Naive thymus-derived CD8-positive, alpha-beta T cell (primary cell): ENCODE measurements at places on chromosomes 12 and 14.

- peak; percentile 18 for DNase-seq
These were observed 13.2 kb upstream of the ARF6 start for GRCh38 chr14:49879646-49880204.

- no peak for DNase-seq
These were observed 32.6 kb downstream of the NUAK1 start for GRCh38 chr12:106106061-106106566.

DNA sequence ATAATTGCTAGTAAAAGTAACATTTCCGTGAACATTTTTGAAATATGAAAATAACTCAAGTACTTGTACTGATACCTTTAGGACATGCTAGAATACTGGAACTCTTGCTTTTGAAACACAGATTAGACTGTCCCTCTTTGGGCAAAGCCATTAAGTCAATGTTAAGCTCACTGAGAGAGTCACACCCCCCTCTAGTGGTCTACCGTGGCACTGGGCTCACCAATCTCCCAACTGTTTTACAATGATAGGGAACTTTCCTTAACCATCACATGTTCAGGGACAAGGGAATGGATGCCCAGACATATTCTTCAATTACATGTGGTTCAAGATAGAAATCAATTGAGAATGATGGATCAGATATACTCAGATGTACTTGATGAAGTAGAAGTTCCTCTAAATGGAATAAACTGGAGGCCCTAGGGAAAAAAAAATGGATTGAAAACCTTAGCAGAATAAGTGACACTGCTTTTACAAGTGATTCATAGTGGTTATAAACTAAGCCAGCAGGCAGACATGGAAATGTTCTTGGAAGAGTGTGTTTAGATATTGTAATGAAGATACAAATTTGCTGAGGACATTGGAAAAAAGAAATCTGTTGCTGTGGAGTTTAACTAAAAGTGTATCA lies 17.8 kb downstream of the NANOG start:
- peak; percentile 45 for DNase-seq

GRCh38 chr14:51733147-51733546 lies 81.4 kb downstream of the FRMD6 start:
- DNase-seq: no peak

DNA sequence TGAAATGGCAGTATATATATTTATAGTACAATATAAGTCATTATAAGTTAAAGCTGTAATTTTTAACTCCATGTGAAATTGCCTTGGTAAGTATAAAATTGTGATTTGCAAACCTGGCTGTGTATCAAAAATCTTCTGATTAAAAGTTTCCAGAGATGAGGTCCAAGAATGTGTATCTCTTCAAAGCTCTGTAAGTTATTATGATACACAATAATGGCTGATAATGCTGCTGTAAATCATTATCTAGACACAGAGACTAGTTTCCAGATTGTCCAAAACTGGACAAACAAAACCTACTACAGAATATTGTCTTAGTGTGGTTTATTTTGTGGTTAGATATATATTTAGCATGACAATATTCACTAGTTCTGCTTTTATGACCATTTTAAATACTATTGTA lies 514.8 kb downstream of the SLC6A15 start:
- DNase-seq: no peak

GRCh38 chr14:90511252-90511651 lies 114.4 kb downstream of the CALM1 start:
- DNase-seq: no peak

- no peak for DNase-seq
These were observed 22.5 kb downstream of the LGALS3 start for GRCh38 chr14:55151601-55152000.

DNA sequence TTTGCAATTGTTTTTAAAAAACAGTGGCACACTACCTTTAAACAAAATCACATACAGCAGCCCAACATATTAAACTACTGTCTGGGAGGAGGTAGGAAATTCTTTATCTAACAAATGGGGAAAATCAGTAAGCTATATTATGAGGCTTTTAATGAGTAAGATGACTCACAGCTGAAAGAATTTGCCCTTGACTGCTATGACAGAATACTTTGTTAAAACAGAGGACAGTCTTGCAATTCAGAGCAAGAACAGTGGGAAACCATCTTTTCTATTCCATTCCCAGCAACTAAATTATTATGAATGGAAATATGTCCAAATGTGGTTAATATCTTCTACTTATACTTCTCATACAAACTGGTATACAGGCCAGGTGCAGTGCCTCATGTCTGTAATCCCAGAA lies 49.2 kb upstream of the SGPP1 start:
- no peak for DNase-seq

- DNase-seq: no peak
These were observed 54.4 kb upstream of the TMEM263 start for GRCh38 chr12:106901276-106901675.

DNA sequence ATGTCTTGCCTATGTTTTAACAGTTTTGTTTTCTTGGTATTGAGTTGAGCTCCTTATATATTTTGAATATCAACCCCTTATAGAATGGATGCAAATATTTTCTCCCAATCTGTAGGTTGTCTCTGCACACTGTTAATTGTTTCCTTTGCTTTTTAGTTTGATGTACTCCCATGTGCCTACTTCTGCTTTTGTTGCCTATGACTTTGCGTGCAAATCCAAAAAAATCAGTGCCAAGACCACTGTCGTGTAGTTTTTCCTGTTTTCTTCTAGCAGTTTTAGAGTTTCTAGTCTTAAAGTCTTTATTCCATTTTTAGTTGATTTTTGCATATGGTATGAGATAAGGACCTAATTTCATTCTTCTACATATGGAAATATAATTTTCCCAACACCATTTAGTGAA lies 28.8 kb downstream of the SENP1 start:
- DNase-seq: no peak

DNA sequence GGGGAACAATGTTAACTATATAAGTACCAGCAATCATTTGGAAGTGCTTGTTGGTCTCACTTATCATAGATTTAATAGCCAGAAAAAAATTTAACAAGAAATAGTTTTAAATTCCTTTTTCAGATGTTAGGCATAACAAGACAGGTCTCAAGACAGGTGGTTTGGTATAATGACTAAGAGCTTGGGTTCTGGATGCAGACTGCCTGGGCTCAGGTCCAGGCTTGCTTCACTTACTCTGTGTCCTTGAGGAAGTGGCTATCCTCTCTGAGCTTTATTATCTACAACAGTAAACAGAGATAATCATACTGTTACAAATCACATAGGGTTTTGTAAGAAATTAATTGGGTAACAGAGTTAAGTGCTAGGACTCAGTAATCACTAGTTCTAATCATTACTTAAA lies 338.0 kb upstream of the FLRT2 start:
- DNase-seq: no peak

DNA sequence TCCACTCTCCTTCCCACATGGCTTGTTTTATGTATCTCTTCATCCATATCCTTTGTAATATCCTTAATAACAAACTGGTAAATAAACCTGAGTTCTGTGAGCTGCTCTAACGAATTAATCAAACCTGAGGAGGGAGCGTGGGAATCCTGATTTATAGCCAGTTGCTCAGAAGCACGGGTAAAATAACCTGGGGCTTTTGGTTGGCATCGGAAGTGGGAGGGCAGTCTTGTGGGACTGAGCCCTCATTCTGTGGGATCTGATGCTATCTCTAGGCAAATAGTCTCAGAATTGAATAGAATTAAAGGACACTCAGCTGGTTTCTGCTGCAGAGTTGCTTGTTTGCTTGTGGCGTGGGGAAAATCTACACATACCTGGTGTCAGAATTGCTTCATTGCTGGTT lies 17.5 kb upstream of the LDHB start:
- DNase-seq: no peak

DNA sequence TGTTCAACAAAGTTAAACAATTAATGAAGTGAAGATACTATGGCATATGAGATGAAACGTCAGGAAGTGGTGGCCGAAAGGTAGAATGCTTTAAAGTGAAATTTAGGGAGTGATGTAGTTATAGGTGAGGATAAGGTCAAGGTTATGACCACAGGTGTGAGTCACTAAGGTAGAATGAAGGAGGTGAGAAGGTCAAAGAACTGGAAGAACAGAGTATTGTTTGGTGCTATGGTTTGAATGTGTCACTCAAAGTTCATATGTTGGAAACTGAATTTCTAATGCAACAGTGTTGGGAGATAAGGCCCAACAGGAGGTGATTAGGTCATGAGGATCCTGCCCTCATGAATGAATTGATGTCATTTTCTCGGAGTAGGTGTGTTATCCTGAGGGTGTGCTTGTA lies 293.6 kb downstream of the NELL2 start:
- DNase-seq: no peak

- DNase-seq: no peak
These were observed 93.4 kb upstream of the SLCO1C1 start for GRCh38 chr12:20601668-20602280.

DNA sequence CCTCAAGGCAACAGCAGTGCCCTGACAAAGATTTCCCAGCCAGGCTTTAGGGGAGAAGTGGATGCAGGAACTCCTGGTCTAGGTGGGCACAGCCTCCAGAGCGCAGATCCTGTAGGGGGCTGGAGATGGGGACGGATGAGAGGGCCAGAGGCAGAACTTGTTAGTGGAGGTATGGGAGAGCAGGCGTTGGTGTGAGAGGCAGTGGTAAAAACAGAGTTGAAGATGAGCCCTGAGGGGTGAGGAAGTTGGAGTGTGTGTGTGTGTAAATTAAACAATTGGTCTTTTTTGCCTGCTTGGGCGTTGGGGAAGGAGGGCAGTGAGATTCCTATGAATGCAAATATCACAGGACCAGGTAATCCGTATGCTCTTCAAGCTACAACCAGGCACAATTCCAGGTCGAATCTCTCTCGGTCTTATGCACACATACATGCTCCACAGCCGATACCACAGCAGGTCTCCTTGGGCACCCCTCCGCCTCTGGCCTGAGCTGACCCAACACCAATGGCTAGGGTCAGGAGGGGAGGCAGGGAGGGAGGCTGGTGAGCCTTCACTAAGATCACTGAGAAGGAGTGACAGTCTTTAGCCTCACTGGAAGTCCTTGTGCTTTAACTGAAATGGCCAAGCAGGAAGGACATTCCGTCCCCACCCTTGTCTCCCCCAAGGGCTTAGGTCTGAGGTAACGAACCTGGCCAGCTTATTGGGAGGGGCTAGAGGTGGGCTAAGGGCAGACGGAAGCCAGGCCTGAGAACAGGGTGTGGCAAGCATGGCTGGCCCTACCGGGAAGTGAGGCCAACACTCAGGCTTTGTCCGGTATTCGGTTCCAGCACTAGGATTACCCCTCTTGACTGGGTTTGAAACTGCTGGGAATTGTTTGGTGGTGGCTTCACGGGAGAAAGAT lies 1.5 kb upstream of the KRT7 start:
- DNase-seq: no peak

DNA sequence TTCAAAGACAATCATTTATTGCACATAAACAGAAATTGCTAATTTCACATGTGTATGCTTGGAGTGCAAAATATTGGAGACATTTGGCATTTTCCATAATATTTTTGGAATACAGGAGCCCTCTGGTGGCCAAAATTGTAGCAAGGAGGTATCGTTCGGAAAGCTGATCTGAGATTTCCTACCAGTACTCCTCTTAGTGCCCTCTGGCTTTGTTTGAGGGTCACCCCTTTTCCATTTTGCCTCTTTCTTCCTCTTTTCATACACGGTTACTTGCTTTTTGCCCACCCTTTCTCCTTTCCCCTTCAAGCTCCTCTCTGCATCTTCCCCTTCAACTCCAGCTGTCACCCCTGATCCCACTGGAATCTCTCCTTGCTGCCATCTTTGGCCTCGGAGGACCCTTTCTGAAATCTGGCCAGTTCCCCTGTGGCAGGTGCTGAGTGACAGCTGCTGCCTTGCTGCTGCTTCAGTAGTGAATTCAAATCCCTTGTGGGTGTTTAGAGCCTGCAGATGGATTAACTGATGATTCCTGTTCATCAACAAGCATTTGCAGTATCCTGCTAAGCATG lies 164.6 kb upstream of the PARP11 start:
- DNase-seq: no peak

DNA sequence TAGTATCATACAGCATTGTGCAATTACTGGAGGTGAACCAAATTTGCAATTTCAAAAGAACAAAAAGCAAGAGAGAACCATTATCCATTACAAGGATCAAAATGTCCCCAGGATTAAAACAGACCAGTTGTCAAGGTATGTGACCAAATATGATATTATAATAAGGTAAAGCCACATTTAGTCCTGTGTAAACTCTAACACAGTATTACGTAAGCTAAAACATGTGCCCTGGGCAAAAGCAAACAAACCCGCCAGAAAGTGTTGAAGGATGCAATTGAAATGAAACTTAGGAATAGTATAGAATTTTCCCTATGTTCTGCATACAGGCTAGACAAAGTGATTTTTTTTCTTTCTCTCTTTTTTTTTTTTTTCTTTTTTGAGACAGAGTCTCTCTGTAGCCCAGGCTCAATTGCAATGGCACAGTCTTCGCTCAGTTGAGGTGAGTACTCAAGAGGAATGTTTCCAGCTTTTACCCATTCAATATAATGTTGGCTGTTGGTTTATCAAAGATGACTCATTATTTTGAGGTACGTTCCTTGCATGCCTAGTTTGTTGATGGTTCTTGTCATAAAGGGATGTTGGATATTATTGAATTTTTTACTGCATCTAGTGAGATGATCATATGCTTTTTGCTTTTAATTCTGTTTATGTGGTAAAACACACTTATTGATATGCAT lies 137.1 kb upstream of the FOXG1 start:
- DNase-seq: no peak

- DNase-seq: no peak
These were observed 173.9 kb downstream of the NDUFA12 start for GRCh38 chr12:94829552-94829951.

DNA sequence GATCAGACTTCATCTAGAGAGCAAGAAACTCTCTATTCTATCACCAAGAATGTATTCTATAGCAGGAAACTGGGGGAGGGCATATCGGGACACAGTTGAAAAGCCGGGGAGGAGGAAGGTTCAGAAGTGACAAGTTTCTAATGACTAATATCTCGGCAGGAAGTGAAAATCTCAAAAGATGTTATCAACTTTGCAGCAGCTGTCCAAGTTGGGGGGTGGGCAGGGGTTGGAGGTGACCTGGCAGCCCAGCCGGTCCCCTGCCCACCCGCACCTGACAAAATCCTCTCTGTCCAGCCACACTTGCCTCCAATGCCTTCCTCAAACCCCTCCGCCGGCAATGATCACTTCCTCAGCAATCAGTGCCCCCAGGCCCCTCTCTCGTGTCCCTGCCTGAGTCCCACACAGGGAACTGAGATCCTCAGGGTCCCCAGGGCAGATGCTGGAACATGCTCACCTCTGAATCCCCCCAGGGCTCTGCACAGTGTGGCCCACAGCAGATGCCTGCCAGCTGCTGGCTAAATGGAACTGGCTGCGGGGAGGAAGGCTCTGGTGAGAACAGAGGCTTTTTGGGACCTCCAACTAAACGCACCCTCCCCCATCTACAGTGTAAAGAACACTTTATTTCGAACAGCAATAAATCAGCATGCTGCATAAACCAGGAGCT lies 43.9 kb downstream of the CCDC88C start:
- DNase-seq: peak; percentile 57

- no peak for DNase-seq
These were observed 21.9 kb downstream of the TCHP start for GRCh38 chr12:109921982-109922381.

GRCh38 chr14:59294662-59294992 lies 106.2 kb downstream of the DAAM1 start:
- no peak for DNase-seq
